ENCODE measurements at places on chromosomes 12 and 14. TPM values are rescaled to one million over a fixed set of nuclear protein-coding genes. Genes with fewer than 3 reads are reported as not detected.

DNA sequence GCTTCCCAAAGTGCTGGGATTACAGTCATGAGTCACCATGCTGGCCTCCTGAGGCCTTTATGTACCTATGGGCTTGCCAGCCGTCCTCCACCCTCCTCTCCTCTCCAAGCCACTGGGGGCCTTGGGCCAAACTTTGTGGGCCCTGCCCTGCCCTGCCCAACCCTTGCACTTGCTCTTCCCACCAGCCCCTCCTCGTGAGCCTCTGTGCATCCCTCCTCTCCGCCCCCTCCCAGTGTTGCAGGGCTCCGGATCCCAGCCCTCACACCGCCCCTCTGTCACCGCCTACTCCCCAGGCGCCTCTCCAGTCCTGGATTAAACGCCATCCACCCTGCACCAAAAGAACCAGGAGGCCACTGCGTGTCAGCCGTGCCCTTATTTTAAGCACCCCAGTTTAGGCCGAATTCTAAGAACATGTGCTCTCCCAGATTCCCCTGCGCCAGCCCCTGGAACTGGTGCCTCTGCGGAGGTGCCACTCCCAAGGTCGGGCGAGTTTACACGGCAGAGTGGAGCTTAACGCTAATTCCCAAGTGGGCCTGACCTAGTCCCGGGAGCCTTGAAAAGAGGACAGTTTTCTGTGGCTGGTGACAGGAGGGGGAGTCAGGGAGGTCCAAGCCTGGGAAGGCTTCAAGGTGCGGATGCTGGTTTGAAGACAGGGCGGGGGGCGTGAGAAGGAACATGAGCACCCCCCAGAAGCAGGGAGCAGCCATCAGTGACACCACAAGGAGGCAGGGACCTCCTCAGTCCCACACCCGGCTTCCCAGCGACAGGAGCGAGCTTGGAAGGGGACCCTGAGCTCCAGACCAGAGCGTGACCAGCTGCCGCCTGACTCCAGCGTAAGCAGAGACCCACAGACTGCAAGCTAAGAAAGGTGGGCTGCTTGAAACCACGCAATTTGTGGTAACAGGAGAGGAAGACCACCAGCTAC lies 21.2 kb upstream of the CDCA4 start:
- no peaks in the 10 kb centered on the region for H3K36me3 ChIP-seq
- H3K4me1 ChIP-seq: no peaks in the 10 kb centered on the region
- H3K27me3 ChIP-seq: peaks cover 10% of the 10 kb centered on the region
- no peak for DNase-seq

Gene DIO3
- total RNA-seq: not detected

Gene KRT80
- not detected for total RNA-seq

DNA sequence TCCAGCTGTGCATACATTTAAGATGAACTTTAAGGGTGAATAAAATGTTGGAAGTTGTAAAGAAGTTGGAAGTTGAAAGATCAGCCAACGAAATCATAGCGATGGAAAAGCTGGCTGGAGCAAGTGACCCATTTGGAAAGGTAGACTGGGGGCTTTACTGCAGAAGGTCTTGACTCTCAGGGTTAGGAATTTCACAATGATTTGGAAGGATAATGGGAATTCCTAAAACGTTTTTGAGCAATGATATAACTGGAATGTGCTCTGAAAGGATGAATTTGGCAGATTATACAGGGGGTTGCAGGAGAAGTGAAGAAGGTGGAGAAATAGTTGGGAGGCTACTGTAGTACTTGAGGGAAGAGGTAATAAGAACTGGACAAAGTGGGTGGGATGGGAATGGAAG lies 27.4 kb downstream of the EMP1 start:
- H3K36me3 ChIP-seq: no peaks in the 10 kb centered on the region
- no peak for DNase-seq
- peaks cover 8% of the 10 kb centered on the region for H3K4me1 ChIP-seq
- H3K27ac ChIP-seq: no peak overlapping the region
- no peaks in the 10 kb centered on the region for H3K27me3 ChIP-seq

- no peaks in the 10 kb centered on the region for H3K36me3 ChIP-seq
- DNase-seq: no peak
- no peaks in the 10 kb centered on the region for H3K27me3 ChIP-seq
- no peak overlapping the region for H3K27ac ChIP-seq
These were observed 61.4 kb downstream of the SLC16A7 start for GRCh38 chr12:59657266-59657665.

Gene KIF5A
- total RNA-seq: 1.5 TPM

Gene ARHGAP9
- not detected for total RNA-seq

Gene OR4E2
- total RNA-seq: not detected

Gene ACRBP
- 2.2 TPM for total RNA-seq

DNA sequence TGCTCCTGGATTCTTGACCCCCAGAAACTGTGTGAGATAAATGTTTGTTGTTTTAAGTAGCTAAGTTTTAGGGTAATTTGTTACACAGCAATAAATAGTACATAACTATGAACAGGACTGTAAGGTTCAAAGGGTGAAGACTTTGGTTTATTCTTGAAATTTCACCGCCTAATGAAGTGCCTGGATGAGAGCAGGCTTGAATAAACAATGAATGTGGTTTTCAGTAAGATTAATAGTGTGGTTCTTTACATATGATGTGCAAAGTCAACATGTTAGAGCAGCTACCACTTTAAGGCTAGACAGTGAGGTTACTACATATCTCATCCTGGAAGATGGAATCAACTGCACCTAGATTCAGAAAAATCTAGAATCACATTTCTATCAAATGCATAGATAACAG lies 145.2 kb upstream of the BTG1 start:
- H3K27me3 ChIP-seq: no peaks in the 10 kb centered on the region
- no peak for DNase-seq
- no peaks in the 10 kb centered on the region for H3K4me1 ChIP-seq

DNA sequence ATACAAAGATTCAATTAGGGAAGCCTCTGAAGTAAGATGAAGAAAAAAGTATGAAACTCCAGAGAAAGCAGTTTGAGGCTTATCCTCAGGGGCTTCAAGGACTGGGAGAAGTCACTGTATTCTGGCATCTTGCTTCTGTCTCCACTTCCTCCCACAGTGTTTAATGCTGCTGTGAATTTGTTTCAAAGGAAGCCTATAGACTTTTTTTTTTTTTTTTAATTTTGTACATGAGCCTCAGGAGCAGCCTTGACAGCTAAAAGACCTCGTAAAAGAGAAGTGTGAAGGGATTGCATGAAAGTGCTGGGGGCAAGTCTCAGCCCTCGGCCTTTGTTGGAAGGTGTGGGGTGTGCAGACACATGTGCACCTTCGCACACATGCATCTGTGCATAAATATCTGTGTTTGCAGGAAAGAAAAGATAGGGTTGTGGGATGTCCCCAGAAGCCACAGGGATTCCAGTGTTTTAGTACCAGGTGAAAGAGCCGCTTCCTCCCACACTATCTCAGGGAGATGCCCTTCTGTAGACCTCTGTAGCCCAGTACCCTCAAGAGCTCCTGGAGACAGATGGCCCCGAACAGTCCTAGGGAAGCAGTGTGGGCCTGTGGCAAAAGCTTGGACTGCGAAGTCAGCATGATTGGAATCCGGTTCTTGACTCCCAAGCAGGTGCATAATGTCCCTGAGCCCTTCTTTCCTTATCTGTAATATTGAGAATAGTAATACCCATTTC lies 193.5 kb upstream of the BCL2L14 start:
- peak overlapping the region; percentile 88 for H3K27ac ChIP-seq
- no peak overlapping the region for H3K4me3 ChIP-seq
- H3K36me3 ChIP-seq: no peaks in the 10 kb centered on the region
- H3K27me3 ChIP-seq: no peaks in the 10 kb centered on the region

DNA sequence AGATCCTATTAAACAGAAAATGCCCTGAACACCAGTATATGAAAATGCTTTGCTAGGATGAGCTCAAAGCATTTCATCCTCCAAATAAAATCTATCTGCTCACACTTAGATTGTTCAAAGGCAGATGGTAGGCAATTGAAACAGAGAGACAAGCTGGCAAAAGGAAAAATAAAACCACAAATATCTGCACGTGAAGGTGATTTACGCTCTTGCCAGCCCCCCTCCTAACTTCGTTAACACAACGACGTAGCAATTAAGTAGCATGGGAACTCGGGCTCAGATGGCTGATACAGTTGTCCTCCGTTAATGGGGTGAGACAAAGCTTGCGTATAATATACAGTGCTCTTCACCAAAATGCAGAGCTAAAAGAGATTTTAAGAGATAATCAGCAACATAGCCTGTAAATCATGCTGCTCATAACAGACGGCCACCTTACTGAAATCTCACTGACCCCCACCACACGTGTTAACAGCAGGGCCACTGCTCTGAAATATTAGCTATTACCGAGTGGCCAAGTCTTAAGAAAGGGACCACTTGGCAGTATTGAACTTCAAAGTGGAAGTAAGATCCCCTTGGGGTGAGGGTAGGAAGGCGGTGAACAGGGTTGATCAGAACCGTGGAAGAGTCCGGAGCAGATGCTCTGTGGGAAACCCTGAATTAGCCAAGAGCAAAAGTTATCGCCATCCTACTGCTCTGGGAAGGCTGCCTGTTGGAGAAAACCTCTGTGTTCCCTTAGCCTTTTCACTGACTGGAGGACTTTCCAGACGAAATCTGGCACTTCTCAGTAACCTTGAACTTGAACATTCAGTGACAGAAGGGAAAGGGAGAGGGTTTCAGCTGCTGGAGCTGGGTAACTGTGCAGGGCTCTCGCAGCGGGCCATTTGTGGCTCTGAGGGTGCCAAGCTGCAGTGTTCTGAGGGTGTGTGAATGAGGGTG lies 23.1 kb downstream of the ETV6 start:
- no peaks in the 10 kb centered on the region for H3K36me3 ChIP-seq
- DNase-seq: no peak
- H3K27ac ChIP-seq: peak overlapping the region; percentile 35
- H3K27me3 ChIP-seq: no peaks in the 10 kb centered on the region

GRCh38 chr12:1523558-1524050 lies 70.8 kb downstream of the FBXL14 start:
- H3K27ac ChIP-seq: no peak overlapping the region
- no peaks in the 10 kb centered on the region for H3K36me3 ChIP-seq
- no peak overlapping the region for H3K4me3 ChIP-seq
- DNase-seq: no peak
- peaks cover 12% of the 10 kb centered on the region for H3K4me1 ChIP-seq

Gene SIX6
- not detected for total RNA-seq

DNA sequence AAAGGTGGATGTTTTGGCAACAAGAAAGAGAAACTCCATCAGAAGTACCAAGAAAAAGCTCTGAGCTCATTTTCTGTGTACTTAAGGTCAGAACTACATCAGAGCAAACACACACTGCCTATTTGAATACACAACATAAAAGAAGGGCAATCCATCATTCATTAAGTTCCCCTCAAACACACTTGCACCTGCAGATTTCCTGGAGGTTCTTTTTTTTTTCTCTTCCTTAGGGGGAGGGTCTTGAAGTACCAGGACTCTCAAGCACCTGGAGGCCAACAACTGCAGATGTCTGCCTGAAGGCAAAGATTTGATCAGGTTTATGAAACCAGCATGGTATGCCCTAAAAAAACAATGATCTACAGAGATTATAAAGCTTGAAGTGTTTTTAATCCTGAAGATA lies 26.1 kb upstream of the PTHLH start:
- H3K4me1 ChIP-seq: no peaks in the 10 kb centered on the region
- H3K4me3 ChIP-seq: no peak overlapping the region
- H3K36me3 ChIP-seq: no peaks in the 10 kb centered on the region
- no peak for DNase-seq
- no peak overlapping the region for H3K27ac ChIP-seq
- no peaks in the 10 kb centered on the region for H3K27me3 ChIP-seq

Gene HOXC4
- total RNA-seq: 0.68 TPM

DNA sequence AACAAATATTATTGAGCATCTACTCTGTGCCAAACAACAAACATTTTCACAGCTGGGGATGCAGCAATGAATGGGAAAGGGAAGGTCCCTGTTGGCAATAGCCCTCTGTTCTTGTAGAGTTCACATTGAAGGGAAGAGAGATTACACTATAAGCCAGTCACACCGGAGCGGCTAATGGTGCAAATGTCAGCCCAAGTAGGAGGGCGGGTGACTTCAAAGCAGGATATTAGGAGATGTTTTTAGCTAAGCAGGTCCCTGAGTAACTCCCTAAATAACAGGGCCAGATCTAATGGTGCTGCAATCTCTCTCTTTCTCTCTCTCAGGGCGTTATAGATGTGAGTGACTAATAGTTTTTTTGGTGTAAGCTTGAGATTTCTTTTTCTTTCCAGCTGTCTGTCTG lies 30.7 kb downstream of the FLVCR2 start:
- no peaks in the 10 kb centered on the region for H3K36me3 ChIP-seq
- no peaks in the 10 kb centered on the region for H3K27me3 ChIP-seq
- no peak overlapping the region for H3K4me3 ChIP-seq
- DNase-seq: no peak
- H3K4me1 ChIP-seq: peaks cover 27% of the 10 kb centered on the region
- H3K27ac ChIP-seq: peak overlapping the region; percentile 28

Gene LRRIQ1
- not detected for total RNA-seq

Gene TAC3
- total RNA-seq: 47.1 TPM

- no peak overlapping the region for H3K4me3 ChIP-seq
- no peaks in the 10 kb centered on the region for H3K27me3 ChIP-seq
- H3K4me1 ChIP-seq: no peaks in the 10 kb centered on the region
These were observed 381.4 kb downstream of the ETNK1 start for GRCh38 chr12:23006413-23006812.

Gene PRR13
- total RNA-seq: 241 TPM

Gene DYRK2
- 147 TPM for total RNA-seq

Gene HOXC12
- total RNA-seq: not detected

- H3K4me1 ChIP-seq: no peaks in the 10 kb centered on the region
- DNase-seq: no peak
- no peaks in the 10 kb centered on the region for H3K36me3 ChIP-seq
- no peaks in the 10 kb centered on the region for H3K27me3 ChIP-seq
- H3K4me3 ChIP-seq: no peak overlapping the region
These were observed 80.1 kb downstream of the SYNE3 start for GRCh38 chr14:95436354-95436753.

Gene RPL10L
- 8.6 TPM for total RNA-seq

Gene SLC39A2
- 0.82 TPM for total RNA-seq

GRCh38 chr12:88310666-88311065 lies 168.6 kb downstream of the TMTC3 start:
- H3K27ac ChIP-seq: no peak overlapping the region
- no peaks in the 10 kb centered on the region for H3K36me3 ChIP-seq
- H3K4me3 ChIP-seq: no peak overlapping the region
- no peak for DNase-seq

Gene FAM161B
- total RNA-seq: 7.2 TPM

Gene NTS
- total RNA-seq: not detected

DNA sequence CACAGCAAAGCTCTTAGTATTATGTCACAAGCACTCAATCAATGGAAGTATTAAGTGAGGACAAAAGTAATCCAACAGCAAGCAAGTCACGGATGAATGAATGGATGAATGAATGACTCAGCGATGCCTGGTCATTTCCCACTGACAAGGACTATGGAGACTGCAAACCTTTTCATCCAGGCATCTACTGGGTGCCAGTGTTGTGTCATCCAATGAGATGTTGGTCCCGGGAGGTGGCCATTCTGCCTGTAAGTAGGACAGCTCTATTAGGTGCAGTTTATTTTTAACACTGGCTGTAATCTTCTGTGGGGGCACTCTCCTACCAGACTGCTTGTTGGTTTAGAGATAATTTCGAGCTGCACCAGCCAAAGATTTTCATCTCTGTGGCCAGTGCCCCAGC lies 39.4 kb downstream of the STAB2 start:
- no peaks in the 10 kb centered on the region for H3K4me1 ChIP-seq
- DNase-seq: peak; percentile 59
- no peak overlapping the region for H3K4me3 ChIP-seq
- no peaks in the 10 kb centered on the region for H3K27me3 ChIP-seq
